ENCODE measurements at places on chromosomes 7 and 10.

DNA sequence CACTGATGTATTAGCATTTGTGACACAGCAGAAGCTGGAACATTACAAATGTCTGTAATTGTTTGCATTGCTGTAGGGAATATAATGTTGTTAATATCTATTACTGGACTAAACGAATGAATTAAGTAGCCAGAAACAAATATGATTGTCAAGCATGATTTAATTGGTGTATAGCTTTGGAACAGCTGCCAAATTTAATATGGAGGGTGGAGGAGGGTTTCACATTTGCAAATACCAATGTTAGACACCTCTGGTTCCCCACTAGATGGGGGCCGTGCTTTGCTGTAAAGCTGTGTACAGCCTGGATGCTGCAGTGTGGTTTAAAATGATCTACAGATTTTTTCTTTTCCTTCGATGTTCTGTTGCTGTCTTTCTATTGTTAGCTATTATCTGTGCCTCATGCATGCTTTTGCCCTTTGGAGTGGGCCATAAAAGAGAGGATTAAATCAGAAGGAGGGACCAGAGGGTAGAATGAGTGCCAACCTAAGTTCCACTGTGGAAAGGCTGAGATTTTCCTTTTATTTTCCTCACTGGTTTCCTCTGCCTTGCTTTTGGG is 23.1 kb downstream of the DNAJB9 start:
- DNase-seq, result no peak

DNA sequence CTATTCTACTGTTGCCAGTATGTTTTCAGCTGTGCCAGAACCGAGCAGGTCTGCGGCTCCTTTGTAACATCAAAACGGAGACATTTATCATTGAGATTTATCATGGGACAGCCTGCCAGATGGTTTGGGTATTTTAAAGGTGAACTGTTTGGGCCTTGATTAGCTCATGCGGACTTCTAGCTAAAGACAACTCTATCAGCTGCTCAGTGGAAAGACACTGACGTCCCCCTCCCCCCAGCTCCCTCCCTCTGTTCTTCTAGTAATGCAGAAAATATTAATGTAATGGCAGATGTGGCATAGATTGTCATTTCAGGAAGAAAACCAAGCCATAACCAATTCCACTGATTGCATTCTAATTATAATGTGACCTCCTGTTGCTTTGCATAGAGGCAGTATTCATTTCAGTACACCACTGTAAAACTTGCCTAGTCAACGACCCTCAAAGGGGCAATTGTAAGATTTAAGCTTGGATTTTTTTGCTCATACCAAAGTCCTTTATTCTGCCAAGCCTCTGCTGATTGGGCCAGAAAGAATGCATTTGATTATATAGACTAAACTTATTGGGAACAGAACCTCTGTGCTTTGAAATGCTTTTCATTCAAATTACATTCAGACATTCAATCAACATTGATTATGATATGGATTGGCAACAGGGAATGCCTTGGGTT is 966.8 kb downstream of the LRMDA start:
- no peak for DNase-seq

DNA sequence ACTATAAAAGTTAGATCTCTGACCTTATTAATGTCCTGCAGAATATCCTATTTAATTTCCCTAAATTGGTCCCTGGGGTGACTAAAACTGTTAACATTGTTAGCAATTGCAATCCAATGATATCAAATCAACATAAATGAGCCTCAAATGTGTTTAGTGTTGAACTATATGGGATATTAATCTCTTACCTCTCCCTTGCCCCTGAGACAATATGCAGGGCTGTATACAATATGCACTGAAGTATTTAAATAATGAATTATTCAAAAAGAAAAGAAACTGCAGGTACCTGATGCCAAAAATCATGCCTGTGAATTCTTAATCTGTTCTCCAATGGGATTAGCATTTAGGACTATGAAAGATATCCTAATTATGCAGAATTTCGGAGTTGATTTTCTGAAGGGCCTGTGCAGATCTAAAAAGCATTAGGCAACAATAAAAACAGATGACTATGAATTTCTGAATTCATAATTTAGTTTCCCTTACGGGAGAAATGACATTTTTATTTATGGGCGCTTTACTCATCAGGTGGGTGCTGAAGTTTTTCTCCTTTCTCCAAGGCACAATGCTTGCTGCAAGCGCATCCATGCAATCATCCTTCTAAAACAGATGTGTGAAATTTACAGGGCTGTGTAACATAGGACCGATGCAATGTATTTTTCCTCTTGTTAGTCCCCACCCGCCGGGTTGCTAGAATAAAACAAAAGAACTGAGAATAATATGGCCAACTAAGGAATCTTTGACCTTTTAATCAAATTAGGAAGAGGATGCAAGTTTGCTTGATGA is 5.4 kb upstream of the C10orf90 start:
- DNase-seq, result no peak

DNA sequence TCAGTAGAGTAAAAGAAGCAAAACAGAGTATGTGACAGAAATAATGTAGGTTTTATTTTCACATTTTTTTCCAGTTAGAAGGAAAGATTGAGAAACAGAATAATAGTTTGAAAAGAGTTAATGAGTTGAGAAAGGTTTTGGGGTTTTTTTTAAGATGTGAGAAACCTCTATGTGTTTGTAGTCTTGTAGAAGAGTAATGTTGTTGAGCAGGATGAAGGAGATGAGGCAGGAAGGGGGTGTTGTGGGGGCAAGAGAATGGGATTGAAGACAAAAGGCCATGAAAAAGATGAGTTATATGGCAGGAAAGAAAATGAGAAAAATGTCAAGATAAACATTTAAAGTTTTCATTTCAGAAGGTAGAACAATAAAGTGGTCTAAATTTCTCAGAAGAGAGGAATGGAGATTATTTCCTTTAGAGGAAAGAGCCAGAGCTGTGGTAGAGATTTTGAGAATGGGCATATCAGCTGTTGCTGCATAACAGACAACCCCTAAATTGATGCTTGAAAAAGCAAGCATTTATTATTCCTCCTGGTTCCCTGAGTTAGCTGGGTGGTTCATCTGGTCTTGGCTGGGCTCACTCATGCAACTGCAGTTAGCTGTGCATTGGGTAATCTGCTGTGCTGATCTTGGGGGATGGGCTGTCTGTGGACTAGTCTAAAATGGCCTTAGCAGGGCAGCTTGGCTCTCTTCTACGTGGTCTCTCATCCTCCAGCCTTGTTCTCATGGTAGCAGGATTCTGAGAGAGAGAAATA is 27.1 kb downstream of the PCGF5 start:
- DNase-seq, result no peak

DNA sequence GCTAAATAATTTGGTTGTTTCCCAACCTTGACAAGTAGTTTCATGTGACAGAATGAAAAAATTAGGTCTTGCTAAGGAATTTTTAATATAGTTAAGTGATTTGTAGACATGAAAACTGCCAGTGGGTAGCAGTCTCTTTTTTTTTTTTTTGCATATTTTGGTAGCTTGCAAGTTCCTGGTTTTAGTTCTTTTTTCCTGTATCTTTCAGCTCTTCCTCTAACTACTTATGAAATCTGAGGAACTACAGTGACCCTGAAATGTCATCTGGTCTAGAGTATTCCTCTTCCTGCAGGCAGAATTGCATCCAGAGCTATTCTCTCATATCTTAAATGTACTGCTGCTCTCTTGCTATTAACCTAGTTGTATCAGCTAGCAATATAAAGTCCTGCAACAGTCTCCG is 160.4 kb downstream of the HDAC9 start:
- no peak for DNase-seq

DNA sequence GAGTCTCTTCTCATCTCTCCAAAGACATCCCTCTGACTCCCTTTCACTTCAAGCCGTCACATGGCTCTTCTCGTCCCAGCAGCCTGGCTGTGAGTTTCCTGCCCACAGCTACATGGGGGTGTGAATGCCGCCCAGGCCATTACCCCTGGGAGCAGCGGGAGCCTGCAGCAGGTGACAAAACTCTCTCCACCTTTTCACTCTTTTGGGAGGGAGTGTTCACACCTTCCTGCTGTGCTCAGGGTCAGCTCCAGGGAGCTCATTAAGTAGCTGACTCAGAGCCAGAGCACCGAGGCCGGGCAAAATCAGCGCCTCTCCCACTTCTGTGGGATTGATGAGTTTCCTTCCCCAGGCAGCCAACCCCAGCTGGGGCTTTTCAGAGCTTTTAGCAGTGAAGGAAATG is 271.3 kb downstream of the TYW1 start:
- DNase-seq, result no peak

DNA sequence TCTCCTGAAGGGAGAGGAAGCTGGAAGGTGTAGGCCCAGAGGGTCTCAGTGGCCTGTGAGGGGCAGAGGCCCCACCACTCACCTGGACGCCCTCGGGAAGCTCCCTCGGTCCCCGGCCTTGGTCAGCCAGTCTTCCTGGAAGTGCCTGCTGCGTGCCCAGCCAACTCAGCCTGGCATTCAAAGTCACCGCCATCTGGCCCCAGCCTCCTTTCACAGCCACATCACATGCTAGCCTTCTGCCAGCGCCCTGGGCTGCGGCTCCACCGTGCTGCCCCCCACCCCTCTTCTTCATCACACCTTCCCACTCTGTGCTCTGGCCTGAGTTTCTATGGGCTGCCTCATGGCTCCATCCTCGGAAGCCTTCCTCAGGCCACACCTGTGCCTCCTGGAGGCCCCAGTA is 98.0 kb downstream of the ZMIZ1 start:
- no peak for DNase-seq

DNA sequence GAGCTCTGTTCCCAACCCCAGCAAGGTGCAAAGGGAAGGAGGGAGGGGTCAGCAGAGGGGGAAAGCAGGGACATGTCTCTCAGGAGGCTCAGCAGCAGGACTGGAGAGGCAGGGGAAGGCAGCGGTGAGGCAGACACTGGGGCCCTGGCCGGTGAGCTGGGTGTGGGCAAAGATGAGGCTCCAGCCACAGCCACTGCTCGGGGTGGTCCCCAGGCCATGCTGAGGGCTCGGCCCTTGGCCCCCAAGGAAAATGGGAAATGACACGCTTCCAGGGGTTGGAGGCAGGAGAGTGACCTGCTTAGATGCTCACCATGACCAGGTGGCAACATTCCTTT is 35.4 kb upstream of the CHST15 start:
- DNase-seq, result no peak
